Endodermal cell (in vitro differentiated cells): ENCODE measurements at places on chromosomes 13 and 19. TPM values are rescaled to one million over a fixed set of nuclear protein-coding genes. Genes with fewer than 3 reads are reported as not detected.

DNA sequence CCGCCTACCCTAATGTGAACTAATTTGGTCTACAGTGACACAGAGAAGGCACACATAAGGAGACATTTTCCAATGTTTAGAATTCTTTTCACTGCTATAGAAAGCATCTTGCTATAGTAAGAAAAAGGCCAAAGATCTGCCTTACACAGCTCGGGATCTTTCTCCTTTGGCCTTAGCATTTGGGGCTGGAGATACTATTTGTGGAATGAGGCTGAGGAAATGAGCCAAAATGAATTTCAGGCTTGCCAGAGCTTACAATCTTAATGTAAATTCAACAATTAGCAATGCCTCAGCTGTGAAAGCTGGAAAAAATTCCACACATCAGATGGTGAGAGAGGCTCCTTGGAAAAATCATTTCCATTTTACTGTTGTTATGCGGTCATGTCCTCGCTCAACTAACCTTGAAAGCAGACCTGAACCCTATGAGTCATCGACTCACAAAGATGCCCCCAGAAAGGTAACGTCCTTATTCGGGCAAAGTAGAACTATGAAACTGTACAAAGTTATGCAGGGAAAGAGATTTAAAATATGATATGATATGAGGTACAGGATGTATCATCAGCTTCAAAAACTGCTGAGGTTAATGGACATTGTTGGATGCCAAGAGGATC lies 324.5 kb upstream of the NBEA start:
- no peak for DNase-seq

DNA sequence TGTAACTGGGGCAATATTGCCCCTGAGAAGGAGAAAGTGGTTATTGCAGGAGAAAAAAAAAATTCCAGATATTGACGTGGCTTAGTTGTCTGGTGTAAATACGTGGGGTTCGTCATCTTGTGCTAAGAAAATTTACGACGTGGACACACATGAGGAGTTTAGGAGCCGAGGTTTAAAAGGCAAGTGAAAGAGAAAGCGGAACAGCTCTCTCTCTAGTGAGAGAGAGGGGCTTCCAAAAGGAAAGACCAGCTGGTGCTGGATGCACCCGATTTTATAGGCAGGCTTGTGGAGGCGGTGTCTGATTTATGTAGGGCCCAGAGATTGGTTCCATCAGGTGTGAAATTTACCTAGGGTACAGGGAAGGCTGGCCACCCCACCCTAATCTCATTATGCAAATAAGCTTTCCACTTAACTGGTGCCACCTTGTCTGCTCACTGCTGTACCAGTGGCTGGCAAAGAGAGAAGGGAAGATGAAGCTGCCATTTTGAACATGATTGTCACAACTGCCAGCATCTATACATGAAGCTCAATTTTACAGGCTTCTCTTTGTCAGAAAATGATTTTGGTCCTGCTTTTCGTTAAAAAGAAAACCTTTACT lies 845.1 kb downstream of the DACH1 start:
- DNase-seq: no peak

GRCh38 chr19:5851302-5851701 lies at the start of gene FUT3:
FUT3 (minus strand) TSS chr19:5851449.
- DNase-seq: no peak

- DNase-seq: no peak
Observed at GRCh38 chr13:23612182-23612581, 42.0 kb downstream of the TNFRSF19 start.

DNA sequence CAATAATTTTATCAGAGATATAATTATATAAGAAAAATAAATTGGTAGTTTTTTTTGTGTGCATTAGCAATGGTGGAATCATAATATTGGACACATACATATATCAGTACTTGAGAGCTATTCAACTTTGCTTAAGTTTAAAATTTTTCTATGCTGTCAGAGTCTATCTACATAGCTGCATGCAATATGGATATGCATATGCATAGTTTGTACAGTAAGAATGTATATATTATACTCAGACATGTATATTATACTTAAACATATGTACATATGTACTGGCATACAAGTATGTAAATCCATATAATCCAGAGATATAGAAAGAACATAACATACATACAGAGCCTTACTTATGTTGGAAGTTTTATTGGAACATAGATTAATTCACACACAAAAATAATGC lies 1043.2 kb downstream of the EFNB2 start:
- DNase-seq: no peak

GRCh38 chr13:46006688-46007452 lies 45.7 kb downstream of the ZC3H13 start:
- DNase-seq: no peak

DNA sequence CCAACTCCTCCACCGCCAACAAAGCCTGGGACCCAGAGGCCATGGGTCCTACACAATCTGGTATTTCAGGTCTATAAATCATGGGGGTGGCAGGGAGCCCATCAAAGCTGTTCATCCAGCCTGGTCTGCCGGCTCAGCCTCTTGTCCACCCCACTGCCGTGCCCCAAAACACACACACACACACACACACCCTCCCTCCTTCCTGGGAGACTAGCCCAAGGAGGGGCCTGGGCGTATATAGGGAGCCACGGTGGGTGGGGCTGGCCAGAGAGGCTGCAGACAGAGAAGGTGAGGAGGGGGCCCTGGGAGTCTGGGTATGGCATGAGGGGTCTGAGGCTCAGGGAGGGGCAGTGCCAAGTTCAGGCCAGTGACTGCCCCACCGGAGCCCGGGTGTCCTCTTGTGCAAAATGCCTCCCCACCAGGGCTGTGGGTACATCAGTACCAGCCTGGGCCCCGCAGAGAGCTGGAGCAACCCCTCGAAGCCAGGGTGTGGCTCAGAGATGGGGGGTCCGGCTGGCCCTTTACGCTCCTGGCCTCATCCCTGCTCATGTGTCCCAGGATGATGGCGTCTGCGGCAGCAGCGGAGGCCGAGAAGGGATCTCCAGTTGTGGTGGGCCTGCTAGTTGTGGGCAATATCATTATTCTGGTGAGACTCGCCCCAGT lies at the start of gene UPK1A:
Gene UPK1A, plus strand, starts transcription at position 267 of the 663 bp plus-strand sequence. Its CDS starts 296 bp downstream, at position 563.
- no peak for DNase-seq

DNA sequence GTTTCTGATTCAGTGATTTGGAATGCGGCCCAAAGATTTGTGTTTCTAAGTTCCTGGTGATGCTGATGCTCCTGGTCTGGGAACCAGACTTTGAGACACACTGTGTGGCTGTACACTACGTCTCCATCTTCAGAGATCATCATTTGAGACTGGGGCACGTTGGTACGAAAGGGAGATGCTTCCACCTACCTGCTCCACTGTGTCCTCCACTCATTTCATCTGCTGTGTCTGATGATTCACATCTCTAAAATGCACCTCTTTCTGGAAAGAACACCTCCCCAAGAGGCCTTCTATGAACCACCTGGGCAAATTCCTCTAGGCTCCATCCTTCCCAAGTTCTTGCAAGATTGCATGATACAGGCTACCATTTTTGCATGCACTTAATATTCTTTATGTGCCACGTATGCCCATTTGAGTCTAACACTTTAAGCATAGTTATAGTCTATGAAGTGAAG lies 58.6 kb downstream of the ERCC5 start:
- DNase-seq: no peak

DNA sequence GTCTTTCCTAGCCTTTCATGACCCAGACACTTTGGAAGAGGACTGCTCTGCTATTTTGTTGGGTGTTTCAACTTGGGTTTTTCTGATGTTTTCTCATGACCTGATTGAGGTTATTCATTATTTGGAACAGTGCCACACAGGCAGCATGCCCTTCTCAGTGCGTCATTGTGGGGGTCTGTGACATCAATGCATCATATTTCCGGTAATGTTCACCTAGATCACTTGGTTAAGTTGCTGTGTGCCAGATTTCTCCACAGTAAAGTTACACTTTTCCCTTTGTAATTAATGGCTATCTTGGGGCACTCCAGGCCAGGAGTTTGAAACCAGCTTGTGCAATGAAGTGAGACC lies 124.4 kb downstream of the SIPA1L3 start:
- no peak for DNase-seq

GRCh38 chr13:73162912-73163911 lies 104.4 kb downstream of the KLF5 start:
- no peak for DNase-seq

DNA sequence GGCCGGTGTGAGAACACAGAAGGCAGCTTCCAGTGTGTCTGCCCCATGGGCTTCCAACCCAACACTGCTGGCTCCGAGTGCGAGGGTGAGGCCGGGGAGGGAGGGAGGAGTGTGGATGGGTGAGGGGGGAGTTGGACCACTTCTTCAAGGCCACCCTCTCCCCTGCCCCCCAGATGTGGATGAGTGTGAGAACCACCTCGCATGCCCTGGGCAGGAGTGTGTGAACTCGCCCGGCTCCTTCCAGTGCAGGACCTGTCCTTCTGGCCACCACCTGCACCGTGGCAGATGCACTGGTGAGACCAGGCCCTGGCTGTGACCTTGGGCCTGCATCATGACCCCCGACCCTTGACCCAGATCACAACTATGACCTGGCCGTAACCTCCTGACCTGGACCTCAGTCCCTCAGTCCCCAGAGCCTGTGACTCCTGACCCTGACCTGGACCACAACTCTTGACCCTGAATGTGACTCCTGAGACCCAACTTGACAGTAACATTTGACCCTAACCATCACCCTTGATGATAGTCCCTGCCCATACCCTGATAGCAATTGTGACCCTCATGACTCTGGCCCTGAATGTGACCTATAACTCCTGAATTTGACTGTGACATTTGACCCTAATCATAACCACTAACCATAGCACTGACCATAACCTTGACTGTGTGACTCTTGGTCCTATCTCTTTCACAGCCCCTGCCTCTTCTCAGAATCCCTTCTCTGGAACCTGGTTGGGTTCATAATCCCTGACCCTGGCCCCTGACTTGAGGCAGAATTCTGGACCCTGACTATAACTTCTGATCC lies 10.9 kb downstream of the LTBP4 start:
- peak; percentile 41 for DNase-seq

DNA sequence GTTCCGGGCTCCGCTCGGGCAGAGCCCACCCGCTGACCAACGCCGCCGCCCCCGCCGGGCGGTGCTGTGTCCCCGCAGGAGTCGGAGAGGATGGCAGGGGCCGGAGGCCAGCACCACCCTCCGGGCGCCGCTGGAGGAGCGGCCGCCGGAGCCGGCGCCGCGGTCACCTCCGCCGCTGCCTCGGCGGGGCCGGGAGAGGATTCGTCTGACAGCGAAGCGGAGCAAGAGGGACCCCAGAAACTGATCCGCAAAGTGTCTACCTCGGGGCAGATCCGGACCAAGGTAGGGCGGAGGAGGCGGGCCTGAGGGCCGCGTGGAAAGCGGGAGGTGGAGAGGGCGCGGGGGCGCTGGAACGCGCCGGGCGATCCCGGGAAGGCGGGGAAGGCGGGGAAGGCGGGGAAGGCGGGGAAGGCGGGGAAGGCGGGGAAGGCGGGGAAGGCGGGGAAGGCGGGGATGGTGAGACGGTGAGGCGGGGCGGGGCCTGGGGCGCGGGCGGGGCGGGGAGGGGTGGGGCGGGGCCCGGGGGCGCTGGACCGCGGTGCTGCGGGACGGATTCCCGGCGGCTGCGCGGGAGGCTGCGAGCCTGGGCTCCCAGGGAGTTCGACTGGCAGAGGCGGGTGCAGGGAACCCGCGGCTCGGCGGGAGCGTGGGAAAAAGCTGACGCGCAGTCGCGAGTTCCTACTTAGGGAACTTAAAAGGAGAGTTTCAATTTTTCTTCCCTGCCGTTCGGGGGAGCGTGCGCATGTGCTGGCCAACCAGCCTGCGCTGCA lies 421 bp downstream of the DGKH start:
- DNase-seq: peak; percentile 90

DNA sequence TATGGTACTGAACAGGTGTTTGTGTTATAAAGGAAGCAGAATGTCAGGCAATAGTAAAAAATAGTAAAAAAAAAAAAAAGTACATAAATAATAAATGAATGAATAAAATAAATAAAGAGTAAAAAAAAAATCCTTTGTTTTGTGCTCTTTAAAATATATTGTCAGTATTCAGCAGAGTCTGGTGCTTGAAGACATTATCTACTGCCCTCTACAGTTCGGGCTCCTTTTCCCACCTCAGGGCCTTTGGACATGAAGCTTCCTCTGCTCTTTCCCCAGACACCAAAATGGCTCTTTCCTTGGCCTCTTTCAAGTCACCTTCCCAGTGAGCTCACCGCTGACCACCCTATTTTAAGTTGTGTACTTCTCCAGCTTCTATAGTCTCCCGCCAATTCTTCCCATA lies 137.5 kb downstream of the TNFRSF19 start:
- DNase-seq: no peak

GRCh38 chr13:105428811-105429210 lies 1106.7 kb downstream of the EFNB2 start:
- no peak for DNase-seq

DNA sequence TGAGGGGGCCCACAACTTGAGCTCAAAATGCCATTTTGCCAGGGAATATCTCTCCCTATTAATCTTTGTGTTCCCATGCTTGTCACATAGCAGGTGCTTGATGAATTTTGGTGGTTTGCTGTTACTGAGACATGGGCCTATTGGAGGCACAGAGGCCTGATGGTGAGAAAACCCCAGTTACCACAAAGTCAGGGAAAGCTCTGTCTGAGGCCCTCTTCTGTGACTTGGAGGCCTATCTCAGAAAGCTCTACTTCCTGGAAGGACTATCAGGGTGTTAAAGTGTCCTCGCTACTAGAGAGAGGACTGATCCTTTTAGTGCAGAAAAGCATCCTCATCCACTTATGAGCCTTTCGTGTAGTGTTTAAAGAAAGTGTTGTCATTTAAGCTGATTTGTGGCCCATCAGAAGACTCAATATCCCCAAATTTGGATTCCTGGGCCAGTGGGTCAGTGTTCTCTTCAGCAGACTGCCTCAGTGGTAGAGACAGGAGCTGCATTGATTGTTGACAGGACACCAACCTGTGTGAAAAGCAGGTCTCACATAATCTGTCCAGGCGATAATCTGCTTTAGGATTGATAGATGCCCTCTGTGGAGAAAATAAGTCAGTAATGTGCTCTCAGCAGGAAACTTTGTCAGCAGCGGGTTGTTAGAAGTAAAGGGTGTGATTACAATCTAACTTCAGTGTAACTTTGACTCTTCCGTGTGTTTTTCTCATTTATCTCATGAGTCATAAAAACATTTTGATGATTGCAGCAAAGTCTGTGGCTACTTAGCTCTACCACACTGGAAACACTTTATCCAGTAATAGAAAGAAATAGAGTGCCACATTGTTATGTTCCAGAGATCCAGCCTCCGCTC lies 121.0 kb downstream of the AKAP11 start:
- no peak for DNase-seq

DNA sequence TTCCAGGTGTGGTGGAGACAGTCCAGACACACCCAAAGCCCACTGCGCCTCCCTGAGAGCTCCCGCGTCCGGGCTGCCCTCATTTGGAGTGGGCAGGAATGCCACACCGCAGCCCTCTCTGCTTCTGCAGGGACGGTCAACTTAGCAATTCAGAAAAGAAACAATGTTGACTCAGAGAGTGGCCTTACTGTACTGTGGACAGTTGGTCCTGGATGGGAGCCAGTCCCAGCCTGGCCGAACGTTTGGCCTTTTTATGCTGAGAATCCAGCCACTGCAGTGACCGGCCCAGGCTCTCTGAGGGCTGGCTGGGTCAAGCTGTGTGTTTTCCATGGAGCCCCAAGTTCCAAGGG lies 7.2 kb downstream of the GAS6 start:
- DNase-seq: peak; percentile 39

The ZNF296 gene
- 2.1 to 114 TPM (median 2.9 TPM) in 3 replicates for total RNA-seq

The CCL25 gene
- total RNA-seq: not detected in 2 replicates

The IGFL4 gene
- total RNA-seq: 0.26 to 0.90 TPM (median 0.60 TPM) in 3 replicates

The PABPC3 gene
- 0.15 to 0.33 TPM in 2 of 3 replicates, not detected in the other for total RNA-seq

The ATP8B3 gene
- 2.3 and 2.8 TPM in 2 replicates for total RNA-seq

The TDRD12 gene
- total RNA-seq: 0.20 to 0.29 TPM in 2 of 3 replicates, not detected in the other

The C19orf67 gene
- 0.73 to 11.8 TPM in 2 of 3 replicates, not detected in the other for total RNA-seq
